ENCODE measurements at places on chromosomes 7 and 10. TPM values are rescaled to one million over a fixed set of nuclear protein-coding genes. Genes with fewer than 3 reads are reported as not detected.

Gene MEOX2
- total RNA-seq, result not detected

- peaks cover 2% of the 10 kb centered on the region for H3K36me3 ChIP-seq
- no peaks in the 10 kb centered on the region for H3K27me3 ChIP-seq
- H3K4me3 ChIP-seq, result no peak overlapping the region
- no peak for DNase-seq
- no peaks in the 10 kb centered on the region for H3K4me1 ChIP-seq
Measured at GRCh38 chr7:57305192-57305748, 144.7 kb upstream of the ZNF716 start.

GRCh38 chr7:47546733-47547494, 35.0 kb downstream of the TNS3 start:
- H3K4me1 ChIP-seq, result no peaks in the 10 kb centered on the region
- H3K36me3 ChIP-seq, result no peaks in the 10 kb centered on the region
- no peak overlapping the region for H3K4me3 ChIP-seq
- H3K27me3 ChIP-seq, result no peaks in the 10 kb centered on the region

DNA sequence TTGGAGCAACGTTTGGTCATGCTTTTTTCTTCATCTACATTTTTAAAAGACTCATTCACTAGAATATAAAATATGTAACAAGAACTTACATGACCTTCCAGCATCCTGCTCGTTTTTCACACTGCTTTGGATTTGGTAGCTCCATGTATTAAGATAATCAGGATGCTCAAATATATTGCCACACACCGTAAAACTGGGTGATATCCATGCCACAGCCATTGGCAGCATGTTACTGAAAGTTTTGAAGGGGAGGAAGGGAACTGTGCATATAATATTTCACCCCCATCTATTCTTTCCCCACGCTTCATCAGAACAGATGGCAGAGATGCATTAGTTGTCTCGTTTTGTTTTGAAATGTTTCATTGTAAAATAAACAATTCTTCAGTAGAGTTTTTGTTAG, 158.2 kb downstream of the RNLS start:
- no peaks in the 10 kb centered on the region for H3K36me3 ChIP-seq
- DNase-seq, result no peak
- no peak overlapping the region for H3K27ac ChIP-seq
- no peaks in the 10 kb centered on the region for H3K27me3 ChIP-seq
- no peak overlapping the region for H3K4me3 ChIP-seq
